Esophagus (tissue), 2 donors: ENCODE measurements at places on chromosomes 3 and 15. TPM values are rescaled to one million over a fixed set of nuclear protein-coding genes. Genes with fewer than 3 reads are reported as not detected.

The ZNF197 gene
- polyA plus RNA-seq: 5.3 TPM

The CHST2 gene
- polyA plus RNA-seq: 0.37 TPM

The CCK gene
- polyA plus RNA-seq: 0.19 TPM

The GOLGA8H gene
- 0.11 TPM for polyA plus RNA-seq

The RTP1 gene
- 0.01 TPM for polyA plus RNA-seq

The STAB1 gene
- polyA plus RNA-seq: 39.0 TPM

The IL17RB gene
- 0.81 TPM for polyA plus RNA-seq

The STARD9 gene
- 5.7 TPM for polyA plus RNA-seq

The C3orf49 gene
- polyA plus RNA-seq: not detected

The TPRG1 gene
- 61.0 TPM for polyA plus RNA-seq

The LYSMD4 gene
- 8.7 TPM for polyA plus RNA-seq

The PARP16 gene
- polyA plus RNA-seq: 4.5 TPM

The CCR8 gene
- 0.06 TPM for polyA plus RNA-seq

The MEF2A gene
- 8.6 TPM for polyA plus RNA-seq

The PAK2 gene
- polyA plus RNA-seq: 13.2 TPM

The HCN4 gene
- not detected for polyA plus RNA-seq

The GP5 gene
- polyA plus RNA-seq: not detected

The KCNH8 gene
- 0.05 TPM for polyA plus RNA-seq

The CAMKV gene
- polyA plus RNA-seq: not detected

The RBPMS2 gene
- polyA plus RNA-seq: 7.9 TPM

The NLGN1 gene
- polyA plus RNA-seq: 0.46 TPM

The LMAN1L gene
- 0.27 TPM for polyA plus RNA-seq

The P2RY1 gene
- polyA plus RNA-seq: 7.0 TPM

The CCRL2 gene
- polyA plus RNA-seq: 0.29 TPM
